ENCODE measurements at places on chromosomes 5 and 9.

DNA sequence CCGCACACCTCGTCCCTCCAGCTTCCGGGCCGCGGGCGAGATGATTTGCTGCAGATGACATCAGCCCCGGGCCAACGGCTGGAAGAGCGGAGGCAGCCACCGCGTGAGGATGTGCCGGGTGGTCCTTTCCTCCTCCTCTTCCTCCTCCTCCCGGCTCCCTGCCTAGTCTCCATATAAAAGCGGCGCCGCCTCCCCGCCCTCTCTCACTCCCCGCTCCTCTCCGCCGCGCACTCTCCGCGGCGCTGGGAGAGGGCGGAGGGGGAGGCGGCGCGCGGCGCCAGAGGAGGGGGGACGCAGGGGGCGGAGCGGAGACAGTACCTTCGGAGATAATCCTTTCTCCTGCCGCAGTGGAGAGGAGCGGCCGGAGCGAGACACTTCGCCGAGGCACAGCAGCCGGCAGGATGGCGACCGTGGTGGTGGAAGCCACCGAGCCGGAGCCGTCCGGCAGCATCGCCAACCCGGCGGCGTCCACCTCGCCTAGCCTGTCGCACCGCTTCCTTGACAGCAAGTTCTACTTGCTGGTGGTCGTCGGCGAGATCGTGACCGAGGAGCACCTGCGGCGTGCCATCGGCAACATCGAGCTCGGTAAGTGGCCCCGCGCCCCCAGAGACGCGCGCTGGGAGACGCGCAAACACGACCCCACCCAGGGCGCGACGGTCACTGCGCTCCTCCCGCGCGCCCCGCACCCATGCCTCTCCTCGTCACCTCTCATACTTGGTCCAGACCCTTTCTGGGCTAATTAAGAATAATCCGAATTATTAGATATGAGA lies at the start of gene MAP1B:
TSS of gene MAP1B (plus strand) at position 345 of the 770 bp plus-strand sequence. CDS start at position 402, 57 bp downstream.
- peaks cover 8% of the 10 kb centered on the region for H3K4me1 ChIP-seq
- no peak within 1 kb of the TSS for H3K27ac ChIP-seq
- no peak within 1 kb of the TSS for H3K4me3 ChIP-seq
- H3K36me3 ChIP-seq, result no peaks in the 10 kb centered on the region
- no peak for DNase-seq

- no peak for DNase-seq
- no peaks in the 10 kb centered on the region for H3K36me3 ChIP-seq
- H3K4me3 ChIP-seq, result peak overlapping the region; percentile 49
- H3K27ac ChIP-seq, result peak overlapping the region; percentile 28
These were observed 43.5 kb upstream of the TCF7 start for GRCh38 chr5:134070725-134071613.

DNA sequence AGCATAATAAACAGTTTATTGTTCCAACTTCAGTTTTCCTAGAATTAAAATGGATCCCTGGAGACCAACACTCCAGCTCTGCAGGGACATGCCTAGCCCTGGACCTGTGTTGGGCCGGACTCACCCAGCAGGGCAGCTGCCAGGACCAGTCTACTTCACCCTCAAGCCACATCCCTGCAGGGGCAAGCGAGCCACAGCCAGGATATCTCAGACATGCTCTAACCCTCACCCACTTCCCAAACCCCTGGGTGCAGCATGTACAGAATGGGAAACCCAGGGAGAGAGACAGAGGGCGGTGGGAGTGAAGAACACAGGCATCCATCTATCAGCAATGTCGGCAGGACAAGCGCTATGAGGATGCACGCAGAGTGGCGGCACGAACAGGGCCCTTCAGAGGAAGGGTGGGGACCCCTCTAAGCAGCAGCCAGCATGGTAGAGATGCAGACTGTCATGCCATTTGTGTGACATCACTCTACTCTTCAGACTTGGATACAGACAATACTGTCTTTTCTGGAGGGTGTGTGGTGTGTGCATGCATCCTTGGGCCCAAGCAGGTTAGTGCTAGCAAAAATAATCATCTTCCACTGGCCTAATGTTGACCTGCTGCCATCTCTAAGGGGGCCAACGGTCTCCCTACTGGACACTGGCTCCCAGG lies 83.1 kb downstream of the SEMA4D start:
- no peaks in the 10 kb centered on the region for H3K27me3 ChIP-seq
- no peak overlapping the region for H3K4me3 ChIP-seq
- peaks cover 88% of the 10 kb centered on the region for H3K4me1 ChIP-seq
- no peak for DNase-seq

GRCh38 chr5:132850066-132850465 lies 16.2 kb downstream of the GDF9 start:
- no peaks in the 10 kb centered on the region for H3K36me3 ChIP-seq
- H3K4me1 ChIP-seq, result no peaks in the 10 kb centered on the region
- no peak overlapping the region for H3K27ac ChIP-seq
- DNase-seq, result no peak

DNA sequence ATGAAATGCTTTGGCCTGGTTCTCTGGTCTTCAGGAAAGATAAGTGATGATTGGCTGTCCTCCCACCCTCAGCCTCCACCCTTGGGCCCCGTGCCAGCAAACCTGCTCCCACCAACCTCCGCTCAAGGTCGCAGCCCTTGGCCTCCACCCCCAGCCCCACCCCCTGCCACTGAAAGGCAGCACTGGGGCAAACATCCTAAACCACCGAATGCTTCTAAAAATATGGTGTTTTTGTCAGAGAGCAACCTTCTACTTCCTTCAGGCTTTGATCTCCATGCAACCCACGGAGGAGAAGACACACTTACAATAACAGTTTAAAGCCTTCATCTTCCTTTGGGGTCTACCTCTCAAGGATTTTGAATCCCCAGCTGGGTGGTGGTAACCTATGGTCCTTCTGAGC lies 24.0 kb upstream of the TCF7 start:
- H3K4me1 ChIP-seq, result peaks cover 76% of the 10 kb centered on the region
- H3K36me3 ChIP-seq, result no peaks in the 10 kb centered on the region
- DNase-seq, result peak; percentile 77
- peak overlapping the region; percentile 72 for H3K4me3 ChIP-seq
- peak overlapping the region; percentile 64 for H3K27ac ChIP-seq

DNA sequence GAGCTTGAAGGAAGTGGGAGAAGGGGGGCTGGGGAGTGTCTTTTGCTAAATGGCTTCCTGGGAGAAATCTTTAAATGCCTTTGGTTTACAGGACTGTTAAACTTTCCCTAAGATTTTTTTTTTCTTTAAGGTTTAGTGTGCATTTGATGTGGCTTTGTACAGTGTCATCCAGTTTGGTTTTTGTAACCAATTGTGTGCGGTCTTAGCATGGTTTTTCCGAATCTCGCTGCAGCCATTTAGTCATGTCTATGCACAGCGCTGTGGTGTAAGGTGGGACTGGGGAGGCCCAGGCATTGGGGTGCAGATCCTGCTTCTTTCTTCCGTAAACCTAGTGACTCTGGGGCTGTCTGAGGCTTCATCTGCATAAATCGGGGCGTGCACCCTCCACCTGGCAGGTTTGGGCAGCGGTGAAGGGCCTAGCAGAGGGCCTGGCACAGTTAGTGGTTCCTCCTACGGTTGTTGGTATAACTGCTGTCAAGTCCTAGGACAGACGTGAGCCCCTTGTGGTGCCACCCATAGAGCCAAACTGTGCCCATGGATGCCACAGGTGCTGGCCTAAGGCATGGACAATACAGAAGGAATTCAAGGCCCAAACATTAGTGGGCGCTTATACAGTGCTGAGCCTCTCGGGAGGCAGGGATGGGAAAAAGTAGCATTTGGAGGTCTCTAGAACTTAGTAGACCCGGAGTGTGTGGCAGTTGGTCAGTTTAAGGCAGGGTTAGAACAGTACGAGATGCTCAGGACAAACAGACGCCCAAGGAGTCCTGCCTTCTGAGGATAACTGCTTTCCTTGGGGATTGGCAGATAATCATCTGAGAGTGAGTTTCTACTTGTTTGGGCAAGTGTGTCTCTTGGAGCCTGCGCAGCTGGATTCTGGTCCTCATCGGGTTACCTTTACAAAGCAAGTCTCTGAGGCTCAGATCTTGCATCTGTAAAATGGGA lies 1.5 kb downstream of the PRRC2B start:
- no peaks in the 10 kb centered on the region for H3K36me3 ChIP-seq
- H3K4me3 ChIP-seq, result peak overlapping the region; percentile 88
- peak overlapping the region; percentile 88 for H3K27ac ChIP-seq
- DNase-seq, result peak; percentile 83

DNA sequence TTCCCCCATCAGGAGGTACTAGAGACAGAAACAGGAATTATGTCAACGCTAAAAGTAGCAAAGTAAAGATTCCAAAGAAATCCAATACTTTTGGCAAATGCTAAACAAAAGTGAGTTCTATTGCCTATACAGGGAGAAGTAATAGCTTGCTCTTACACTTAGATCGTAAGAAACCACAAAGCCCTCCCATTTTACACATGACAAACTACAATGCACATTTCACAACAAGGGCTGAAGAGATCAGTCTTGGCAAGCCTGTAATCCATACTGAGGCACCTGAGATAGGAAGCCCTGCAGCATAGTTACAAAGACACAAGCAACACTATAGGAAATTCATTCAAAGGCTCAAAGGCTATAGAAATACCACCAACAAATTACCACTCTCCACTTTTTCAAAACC lies 7.7 kb downstream of the HNRNPK start:
- H3K27me3 ChIP-seq, result no peaks in the 10 kb centered on the region
- H3K27ac ChIP-seq, result no peak overlapping the region
- H3K4me1 ChIP-seq, result peaks cover 32% of the 10 kb centered on the region

- H3K27me3 ChIP-seq, result no peaks in the 10 kb centered on the region
- no peaks in the 10 kb centered on the region for H3K4me1 ChIP-seq
- no peak overlapping the region for H3K27ac ChIP-seq
- H3K4me3 ChIP-seq, result no peak overlapping the region
These were observed 35.4 kb upstream of the RXRA start for GRCh38 chr9:134290603-134291451.

- H3K27ac ChIP-seq, result peak overlapping the region; percentile 15
- no peaks in the 10 kb centered on the region for H3K27me3 ChIP-seq
- H3K4me3 ChIP-seq, result peak overlapping the region; percentile 67
- H3K4me1 ChIP-seq, result peaks cover 77% of the 10 kb centered on the region
- H3K36me3 ChIP-seq, result no peaks in the 10 kb centered on the region
These were observed 5.9 kb downstream of the EMB start for GRCh38 chr5:50435168-50435567.

GRCh38 chr9:8800196-8800595 lies 1000.6 kb upstream of the DMAC1 start:
- H3K27me3 ChIP-seq, result no peaks in the 10 kb centered on the region
- no peaks in the 10 kb centered on the region for H3K36me3 ChIP-seq
- no peaks in the 10 kb centered on the region for H3K4me1 ChIP-seq
- no peak for DNase-seq
- no peak overlapping the region for H3K4me3 ChIP-seq

- H3K4me1 ChIP-seq, result no peaks in the 10 kb centered on the region
- H3K36me3 ChIP-seq, result no peaks in the 10 kb centered on the region
These were observed 51.5 kb downstream of the SHOC1 start for GRCh38 chr9:111743275-111743674.

GRCh38 chr5:58268268-58268667 lies 191.6 kb downstream of the PLK2 start:
- DNase-seq, result no peak
- H3K4me1 ChIP-seq, result no peaks in the 10 kb centered on the region
- no peak overlapping the region for H3K27ac ChIP-seq

- no peak for DNase-seq
- H3K36me3 ChIP-seq, result peaks cover 3% of the 10 kb centered on the region
- H3K27me3 ChIP-seq, result no peaks in the 10 kb centered on the region
- H3K4me1 ChIP-seq, result peaks cover 35% of the 10 kb centered on the region
These were observed 1.7 kb downstream of the PRKAA1 start for GRCh38 chr5:40796487-40796889.

GRCh38 chr5:170809551-170809950 lies 26.0 kb downstream of the GABRP start:
- no peak overlapping the region for H3K27ac ChIP-seq
- H3K27me3 ChIP-seq, result peaks cover 2% of the 10 kb centered on the region
- H3K4me3 ChIP-seq, result no peak overlapping the region

DNA sequence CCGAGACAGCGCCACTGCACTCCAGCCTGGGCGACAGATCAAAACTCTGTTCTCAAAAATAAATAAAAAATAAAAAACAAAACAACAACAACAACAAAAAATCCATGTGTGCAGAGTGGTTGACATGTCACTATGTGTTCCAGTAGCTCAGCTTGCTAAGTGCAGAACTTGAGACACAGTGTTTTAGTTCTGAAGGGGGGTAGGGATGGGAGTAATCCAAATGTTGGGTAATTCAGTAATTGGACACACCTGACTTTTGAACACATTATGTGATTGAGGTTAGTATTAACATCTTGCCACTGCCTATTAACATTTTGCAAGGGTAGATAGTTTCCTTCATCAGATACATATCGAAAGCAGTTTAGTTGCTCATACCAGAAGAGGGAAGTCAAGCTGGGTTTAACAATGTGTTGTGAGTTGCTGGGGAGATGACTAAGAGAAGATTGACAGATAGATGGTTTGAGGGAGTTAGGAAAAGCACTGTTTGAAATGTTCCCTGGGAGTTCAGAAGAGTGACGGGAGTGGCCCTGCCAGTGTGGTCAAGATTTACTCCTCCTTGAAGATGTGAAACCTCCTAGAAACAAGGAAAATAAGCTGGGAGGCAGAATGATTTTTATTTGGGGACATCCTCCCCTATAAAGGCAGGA lies 928 bp downstream of the HACD4 start:
- H3K27me3 ChIP-seq, result no peaks in the 10 kb centered on the region
- H3K4me3 ChIP-seq, result peak overlapping the region; percentile 89
- DNase-seq, result no peak
- H3K36me3 ChIP-seq, result peaks cover 22% of the 10 kb centered on the region
- H3K4me1 ChIP-seq, result peaks cover 53% of the 10 kb centered on the region

DNA sequence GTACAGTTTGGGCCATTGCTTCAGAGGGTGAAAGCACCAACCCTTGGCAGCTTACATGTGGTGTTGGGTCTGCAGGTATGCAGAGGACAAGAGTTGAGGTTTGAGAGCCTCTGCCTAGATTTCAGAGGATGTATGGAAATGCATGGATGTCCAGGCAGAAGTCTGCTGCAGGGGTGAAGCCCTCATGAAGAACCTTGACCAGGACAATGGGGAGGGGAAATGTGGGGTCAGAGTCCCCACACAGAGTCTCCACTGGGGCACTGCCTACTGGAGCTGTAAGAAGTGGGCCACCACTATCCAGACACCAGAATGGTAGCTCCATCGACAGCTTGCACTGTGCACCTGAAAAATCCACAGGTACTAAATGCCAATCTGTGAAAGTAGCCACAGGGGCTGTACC lies 113.6 kb upstream of the SPATA31C2 start:
- H3K27me3 ChIP-seq, result no peaks in the 10 kb centered on the region
- no peak overlapping the region for H3K27ac ChIP-seq
- DNase-seq, result no peak
- H3K36me3 ChIP-seq, result no peaks in the 10 kb centered on the region
- H3K4me1 ChIP-seq, result no peaks in the 10 kb centered on the region

DNA sequence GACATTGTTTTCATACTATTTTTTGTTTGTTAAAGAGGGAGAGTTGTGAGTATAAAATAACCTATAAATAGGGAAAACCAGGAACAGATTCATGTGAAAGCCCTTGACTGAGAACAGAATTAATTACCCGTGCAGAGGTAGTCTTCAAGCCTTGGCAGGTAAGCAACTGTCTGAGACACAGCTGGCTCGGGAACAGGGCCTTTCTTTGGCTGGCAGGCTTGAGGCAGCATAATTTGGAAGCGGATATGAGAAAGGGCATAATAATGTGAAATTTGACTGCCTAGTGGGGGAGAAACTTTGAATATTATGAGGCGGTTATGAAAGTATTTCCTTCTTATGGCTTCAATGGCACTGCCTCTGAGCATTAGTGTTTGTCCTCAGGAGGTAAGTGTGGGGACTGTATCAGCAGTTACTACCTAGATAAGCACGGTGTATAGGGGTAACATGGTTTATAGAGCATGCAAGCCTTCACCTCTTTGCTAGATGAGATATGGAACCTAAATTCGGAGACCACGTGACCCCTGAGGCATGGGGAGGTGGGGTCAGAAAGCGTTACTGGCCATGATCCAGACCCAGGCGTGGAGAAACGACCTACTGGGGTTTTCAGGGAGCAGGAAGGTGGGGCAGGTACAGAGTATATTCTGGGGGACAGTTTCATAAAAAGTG lies 210.2 kb upstream of the GAS1 start:
- no peak overlapping the region for H3K27ac ChIP-seq
- no peak overlapping the region for H3K4me3 ChIP-seq
- no peaks in the 10 kb centered on the region for H3K4me1 ChIP-seq

Data from CD4-positive, CD25-positive, alpha-beta regulatory T cell (primary cell).